NCI-H82 (cell line): ENCODE measurements at places on chromosomes 2 and 18.

DNA sequence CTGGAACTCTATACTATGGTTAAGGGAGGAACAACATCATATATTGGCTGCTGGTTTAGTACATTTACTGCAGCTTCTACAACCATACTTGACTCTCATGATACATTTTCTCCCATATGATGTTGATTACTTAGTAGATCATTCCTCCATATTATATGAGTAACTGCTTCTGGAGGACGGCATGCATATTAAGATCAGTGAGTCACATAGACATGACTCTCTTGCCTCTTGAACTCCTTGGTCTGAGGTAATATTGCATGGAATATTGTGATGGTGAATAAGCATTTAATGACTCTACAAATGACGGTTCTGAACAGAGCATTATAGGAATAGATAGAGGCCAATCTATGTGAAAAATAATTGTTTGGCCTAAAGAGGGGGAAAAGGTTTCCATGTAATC, 418.8 kb upstream of the SPHKAP start:
- no peak for DNase-seq

DNA sequence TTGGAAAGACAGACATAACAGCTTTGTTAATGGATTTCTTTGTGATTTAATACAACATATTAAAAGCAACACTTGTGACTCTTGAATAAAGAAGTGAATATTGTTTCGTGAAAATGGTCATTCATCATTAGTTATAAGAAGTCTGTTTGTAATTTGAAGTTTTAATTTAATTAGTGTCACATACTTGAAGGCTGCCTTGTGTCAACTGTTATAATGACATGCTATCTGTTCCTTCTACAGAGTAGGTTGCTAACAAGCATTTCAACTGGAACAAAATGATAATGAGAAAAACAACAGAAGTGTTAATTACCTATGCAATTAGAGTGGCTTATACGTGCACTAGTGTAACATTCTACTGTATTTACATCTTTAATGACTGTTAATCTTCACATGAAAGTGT, 624.7 kb downstream of the LRP1B start:
- no peak for DNase-seq

- DNase-seq: no peak
Measured at GRCh38 chr2:26818255-26818654, 29.7 kb upstream of the DPYSL5 start.

DNA sequence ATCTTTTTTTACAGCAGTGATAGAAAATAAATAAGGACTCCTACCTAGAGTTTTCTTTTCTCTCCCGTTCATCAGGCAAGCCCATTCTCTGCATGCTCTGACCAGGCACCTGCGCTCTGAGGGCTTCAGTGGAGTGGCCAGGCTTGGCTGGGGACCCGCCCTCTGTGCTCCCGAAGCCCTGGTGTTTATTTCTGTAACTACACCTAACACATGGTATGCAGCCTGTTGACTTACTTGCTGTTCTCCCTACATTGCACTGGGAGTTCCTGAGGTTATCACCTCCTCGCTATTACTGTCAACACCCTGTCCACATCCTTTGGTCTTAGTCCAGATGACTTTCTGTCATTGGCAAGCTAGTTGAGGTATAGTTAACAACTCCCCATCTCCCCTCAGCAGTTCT, 317.7 kb downstream of the LPIN1 start:
- DNase-seq: no peak

GRCh38 chr2:15584767-15585469, 6.8 kb upstream of the DDX1 start:
- DNase-seq: no peak

DNA sequence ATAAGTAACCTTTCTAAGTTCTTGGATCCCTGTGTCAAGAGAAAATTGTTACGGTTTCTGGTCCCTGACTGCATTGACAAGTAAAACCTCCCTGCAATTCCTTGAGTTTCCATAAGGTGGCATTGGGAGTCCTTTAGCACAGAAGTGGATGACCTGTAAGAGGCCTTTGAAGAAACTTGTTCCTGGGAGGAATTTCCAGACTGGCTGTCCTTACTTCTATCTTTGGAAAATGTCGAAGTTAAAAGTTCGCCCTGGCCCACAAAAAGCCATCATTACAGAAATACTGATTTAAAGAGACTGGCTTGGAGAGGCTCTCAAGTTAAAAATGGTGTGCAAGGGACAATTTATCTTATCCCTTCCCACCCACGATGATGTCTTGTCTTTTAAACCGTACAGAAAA, 218.4 kb downstream of the CDH20 start:
- DNase-seq: peak; percentile 88

GRCh38 chr2:71989671-71990070, 158.0 kb downstream of the CYP26B1 start:
- no peak for DNase-seq

DNA sequence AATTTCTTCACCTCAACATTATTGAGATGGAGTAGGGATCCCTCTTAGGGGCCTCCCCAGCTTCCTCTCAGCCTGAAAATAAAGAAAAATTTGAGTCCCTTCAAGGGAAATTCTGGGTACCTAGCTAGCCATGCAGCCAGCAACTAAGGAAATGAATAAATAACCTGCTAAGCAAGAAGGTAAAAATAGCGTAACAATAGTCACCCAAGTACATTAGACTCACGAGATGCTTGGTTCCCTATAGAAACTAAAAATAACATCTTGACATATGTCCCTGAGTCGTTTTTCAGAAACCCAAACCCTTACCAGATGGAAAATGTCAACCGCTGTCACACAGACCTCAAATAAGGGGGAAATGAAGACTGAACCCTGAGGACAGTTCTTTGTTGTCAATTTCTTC, 51.9 kb downstream of the CACNB4 start:
- no peak for DNase-seq

DNA sequence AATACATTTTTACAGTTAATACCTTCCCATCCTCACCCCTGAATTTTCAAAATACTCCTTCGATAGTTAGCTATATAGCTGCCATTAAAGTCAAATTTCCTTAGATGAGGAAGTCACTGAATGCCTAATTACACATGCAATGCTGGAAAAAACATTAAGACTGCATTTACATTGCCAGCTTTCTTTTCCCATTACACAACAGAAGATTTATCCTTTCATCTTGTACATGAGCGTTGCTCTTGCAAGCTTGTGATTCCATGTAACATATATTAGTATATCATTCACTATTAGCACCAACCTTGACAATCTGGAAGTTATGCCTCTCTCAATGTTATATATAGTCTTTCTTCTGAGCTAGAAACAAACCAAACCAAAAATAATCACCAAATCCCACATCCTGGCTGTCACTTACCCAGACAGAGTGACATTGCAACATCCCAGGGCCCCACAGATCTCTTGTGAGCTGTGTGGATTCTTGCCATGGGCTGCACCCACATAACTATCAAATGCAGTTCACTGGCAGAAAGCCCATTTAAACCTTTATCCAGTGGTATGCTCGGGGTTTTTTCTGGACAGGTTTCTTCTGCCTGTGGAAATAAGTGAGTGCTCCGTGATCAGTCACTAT, 79.2 kb upstream of the PAPOLG start:
- no peak for DNase-seq

- DNase-seq: no peak
Measured at GRCh38 chr2:165924946-165925345, 28.6 kb downstream of the TTC21B start.

DNA sequence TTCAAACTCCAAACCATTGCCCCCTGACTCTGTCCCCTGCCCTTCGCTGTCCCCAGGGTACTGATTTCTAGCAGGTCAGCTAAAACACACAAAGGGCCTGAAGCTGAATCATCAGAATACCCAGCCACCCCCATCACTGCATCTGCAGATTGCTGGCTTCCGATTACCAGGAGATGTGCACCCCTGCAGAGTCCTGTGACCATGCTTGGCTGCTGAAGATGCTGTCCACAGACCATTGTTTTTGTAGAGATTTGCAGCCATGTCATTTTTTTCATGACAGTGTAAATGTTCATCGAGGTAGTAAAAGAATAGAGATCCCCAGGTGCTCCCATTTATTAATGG, 463.3 kb downstream of the STK39 start:
- no peak for DNase-seq

- no peak for DNase-seq
Measured at GRCh38 chr2:108346827-108347226, 30.9 kb upstream of the SULT1C4 start.

- peak; percentile 88 for DNase-seq
Measured at GRCh38 chr18:43661570-43661969, 384.3 kb upstream of the SYT4 start.

- peak; percentile 20 for DNase-seq
Measured at GRCh38 chr2:239181903-239182581, 218.8 kb downstream of the HDAC4 start.

- DNase-seq: no peak
Measured at GRCh38 chr2:187542123-187542522, 12.1 kb downstream of the TFPI start.

DNA sequence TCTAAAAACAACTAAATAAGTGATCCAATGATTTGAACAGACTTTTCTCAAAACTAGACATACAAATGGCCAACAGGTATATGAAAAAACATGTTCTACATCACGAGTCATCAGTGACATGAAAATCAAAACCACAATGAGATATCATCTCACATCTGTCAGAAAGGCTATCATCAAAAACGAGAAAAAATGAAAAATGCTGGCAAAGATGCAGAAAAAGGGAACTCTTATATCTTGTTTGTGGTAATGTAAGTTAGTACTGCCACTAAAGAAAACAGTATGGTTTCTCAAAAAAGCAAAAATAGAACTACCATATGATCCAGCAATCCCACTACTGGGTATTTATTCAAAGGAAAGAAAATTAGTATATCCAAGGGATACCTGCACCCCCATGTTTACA, 255.3 kb upstream of the FBXO11 start:
- DNase-seq: no peak

- no peak for DNase-seq
Measured at GRCh38 chr2:137379186-137379585, 585.1 kb upstream of the HNMT start.

- DNase-seq: peak; percentile 10
Measured at GRCh38 chr2:192060161-192060560, 134.6 kb downstream of the TMEFF2 start.

GRCh38 chr2:38546064-38546463, 56.7 kb downstream of the HNRNPLL start:
- DNase-seq: no peak

DNA sequence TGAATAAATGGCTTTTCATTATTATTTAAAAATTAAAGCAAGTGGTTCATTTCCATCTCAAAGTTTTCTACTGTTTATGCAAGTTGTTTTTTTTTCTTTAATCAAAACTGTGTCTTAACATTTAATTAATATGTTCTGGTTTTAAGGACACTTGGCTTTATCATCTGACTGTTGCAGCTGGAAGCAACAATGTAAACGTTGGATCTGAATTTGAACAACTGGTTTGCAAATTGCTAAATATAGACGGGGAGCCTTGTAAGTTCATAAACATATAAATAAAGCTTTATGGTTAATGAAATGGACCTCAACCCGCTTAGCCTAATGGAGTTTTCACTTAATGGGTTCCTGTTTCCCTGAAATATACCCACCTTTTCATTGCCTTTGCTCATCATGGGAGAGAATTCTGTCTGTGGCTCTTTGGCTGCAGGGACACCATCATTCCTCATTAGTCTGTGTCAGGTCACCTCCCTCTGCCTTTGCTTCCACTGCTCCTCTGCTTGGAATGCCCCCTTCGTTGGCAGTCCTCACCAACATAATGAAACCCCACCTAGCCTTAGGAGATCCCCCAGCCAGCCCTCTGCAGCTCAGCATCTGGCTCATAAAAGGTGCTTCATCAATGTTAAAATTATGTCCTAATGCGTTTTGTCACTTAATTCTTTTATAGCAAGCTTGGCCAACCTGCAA, 44.2 kb upstream of the DYNC2LI1 start:
- no peak for DNase-seq

GRCh38 chr2:50347358-50348044, 684.4 kb downstream of the NRXN1 start:
- DNase-seq: no peak

GRCh38 chr18:8279781-8280330, 329.4 kb upstream of the RAB12 start:
- no peak for DNase-seq

DNA sequence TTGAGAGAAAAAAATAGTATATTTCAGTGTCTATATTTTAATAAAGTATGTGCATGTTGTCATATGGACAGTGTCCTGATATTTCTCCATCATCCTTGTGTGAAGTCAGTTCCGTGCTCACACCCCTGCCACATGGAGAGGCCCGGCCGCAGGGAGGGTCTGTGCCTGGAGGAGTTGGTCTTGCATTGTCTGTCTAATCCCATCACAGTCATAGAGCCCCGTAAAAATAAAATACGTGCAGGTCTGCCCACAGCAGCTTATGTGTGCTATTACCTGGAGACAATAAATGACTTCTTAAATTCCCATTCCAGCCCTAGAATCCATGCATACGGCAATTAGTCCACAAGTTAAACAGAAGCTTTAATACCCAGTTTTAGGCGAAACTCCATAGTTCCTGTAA, 20.1 kb downstream of the MAPRE2 start:
- peak; percentile 73 for DNase-seq

DNA sequence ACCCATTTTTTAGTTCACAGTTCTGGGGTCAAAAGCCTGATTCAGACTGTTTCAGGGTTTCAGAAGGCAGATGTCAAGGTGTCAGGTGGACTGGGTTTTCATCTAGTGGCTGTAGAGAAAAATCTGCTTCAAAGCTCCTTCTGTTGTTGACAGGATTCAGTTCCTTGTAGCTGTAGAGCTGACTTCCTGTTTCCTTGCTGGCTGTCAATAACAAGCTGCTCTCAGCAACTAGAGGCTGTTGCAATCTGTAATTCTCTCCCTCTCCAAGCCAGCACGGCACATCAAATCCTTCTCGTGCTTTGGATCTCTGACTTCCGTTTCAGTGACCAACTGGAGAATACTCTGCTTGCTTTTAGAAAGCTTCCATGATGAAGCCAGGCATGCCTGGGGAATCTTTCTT, 179.4 kb downstream of the DOK6 start:
- no peak for DNase-seq

DNA sequence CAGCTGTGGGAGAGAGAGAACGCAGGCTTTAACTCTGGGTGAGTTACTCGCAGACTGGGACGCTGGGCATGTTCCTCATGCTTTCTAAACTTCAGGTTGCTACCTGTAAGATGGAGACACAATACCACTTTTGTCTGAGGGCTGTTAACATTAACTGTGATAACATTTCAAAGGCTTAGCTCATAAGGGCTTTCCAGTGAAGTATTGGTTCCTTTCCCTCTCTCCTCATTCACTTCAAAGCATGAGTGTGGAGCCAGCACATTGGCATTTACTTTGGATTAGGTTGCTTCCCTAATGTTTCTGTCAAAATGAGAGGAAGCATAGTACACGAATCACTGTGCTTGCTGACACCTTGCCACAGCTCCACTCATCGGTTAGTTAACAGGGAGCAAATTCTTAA, 30.2 kb downstream of the INSIG2 start:
- DNase-seq: no peak

DNA sequence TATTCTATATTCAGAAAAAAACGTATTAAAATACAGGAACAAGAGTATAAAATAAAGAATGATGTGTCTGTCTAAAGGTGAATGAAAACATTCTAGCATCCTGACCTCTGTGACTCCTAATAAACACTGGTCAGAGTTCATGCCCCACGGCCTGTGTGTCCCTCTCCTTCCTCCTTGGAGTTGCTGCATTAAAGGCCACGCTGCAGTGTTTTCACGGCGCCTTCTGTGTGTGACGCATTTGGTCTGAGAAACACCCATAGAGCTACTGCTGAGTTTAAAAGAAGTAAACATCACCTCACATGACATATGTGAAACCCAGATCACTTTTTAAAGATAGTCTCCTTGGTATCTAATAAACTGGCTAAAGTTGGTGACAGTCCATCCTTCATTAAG, 90.5 kb downstream of the ITGB1BP1 start:
- no peak for DNase-seq
